ENCODE measurements at places on chromosomes 5 and 9.

GRCh38 chr9:81686614-81687520 lies 2.5 kb downstream of the TLE1 start:
- peak; percentile 13 for DNase-seq

GRCh38 chr5:173664154-173664526 lies 47.7 kb upstream of the BOD1 start:
- no peak for DNase-seq

- DNase-seq, result no peak
Observed at GRCh38 chr5:91898019-91898418, 514.9 kb upstream of the ARRDC3 start.

DNA sequence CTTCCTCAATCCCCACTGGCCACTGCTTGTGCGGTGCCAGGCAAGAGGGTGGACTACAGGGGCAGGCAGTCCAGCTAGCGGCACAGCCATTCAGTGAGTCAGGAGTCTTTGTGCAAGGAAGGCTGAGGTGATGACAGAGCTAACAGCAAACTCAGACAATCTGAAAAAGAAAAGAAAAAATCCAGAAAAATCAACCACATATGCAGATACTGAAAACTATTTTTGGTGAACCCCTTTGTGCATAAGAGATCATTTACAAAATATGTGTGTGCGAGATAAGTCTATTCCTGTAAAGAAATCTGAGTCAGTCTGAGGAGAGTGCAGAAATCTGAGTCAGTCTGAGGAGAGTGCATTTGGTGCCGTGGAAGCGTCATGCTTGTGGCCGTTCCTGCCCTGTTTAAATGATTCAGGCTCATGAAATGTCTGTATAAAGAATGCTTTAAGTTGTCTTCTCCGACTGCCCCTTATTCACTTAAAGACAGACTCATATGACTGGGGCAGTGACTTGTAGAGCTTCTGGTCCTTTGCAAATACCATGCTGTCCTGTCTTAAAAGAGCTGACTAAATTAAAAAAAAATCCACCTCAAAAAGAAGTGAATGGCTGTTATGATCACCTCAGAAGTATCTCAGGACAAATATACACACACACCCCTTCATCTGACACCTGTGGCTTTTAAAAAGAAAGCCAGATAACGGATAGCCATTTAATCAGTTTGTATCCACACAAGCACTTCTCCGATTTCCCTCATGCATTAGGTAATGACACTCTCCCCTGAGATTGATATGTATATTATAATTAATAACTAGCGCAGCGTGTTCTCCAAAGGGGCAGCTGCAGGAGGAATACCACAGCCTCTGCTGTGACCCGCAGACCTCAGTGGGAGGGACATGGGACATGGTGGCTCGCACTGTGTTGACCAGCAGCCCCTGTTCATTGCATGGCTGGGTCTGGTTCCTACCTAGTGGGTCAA lies 47.3 kb downstream of the TRIO start:
- no peak for DNase-seq

DNA sequence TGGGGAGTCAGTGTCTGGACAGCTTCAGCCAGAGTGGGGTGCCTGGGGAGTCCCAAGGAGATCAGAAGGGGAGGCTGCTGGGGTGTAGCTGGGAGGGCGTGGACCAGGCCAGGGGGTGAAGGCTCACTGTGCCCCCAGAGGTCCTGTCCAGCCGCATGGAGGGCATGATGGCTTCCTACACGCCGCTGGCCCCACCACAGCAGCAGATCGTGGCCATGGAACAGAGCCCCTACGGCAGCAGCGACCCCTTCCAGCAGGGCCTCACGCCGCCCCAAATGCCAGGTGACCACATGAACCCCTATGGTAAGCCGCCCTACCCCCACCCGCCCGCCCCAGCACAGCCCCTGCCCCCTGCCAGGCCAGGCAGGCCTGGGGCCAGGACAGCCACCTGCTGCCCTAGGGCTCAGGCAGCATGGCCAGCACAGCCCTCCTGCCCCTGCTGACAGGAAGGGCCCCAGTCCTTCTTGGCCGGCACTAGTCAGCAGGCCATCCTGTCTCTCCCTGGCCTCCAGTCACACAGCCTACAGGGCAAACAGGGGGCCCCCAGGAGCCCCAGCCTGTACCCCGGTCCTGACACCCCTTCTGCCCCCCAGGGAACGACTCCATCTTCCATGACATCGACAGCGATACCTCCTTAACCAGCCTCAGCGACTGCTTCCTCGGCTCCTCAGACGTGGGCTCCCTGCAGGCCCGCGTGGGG lies 82.1 kb downstream of the LMX1B start:
- DNase-seq, result no peak

DNA sequence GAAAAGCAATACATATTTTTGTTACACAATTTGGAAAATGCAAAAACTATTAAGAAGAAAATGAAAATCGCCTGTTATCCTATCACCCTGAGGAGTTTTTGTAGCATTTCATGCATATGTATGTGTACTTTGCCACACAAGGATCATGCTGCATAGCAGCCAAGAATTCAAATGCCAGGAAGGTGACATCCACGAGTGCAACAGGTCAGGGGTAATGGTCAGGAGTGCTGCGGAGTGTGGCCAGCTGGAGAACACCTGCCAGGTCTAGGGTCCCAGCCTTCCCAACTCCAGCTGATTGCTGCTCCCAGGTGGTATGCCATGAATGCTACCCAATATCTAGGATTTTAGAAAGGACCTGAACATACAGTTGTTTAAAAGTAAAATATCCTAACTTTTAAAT lies 617.1 kb downstream of the PRELID2 start:
- no peak for DNase-seq

- no peak for DNase-seq
Observed at GRCh38 chr9:114674076-114674797, 7.8 kb downstream of the TEX48 start.

DNA sequence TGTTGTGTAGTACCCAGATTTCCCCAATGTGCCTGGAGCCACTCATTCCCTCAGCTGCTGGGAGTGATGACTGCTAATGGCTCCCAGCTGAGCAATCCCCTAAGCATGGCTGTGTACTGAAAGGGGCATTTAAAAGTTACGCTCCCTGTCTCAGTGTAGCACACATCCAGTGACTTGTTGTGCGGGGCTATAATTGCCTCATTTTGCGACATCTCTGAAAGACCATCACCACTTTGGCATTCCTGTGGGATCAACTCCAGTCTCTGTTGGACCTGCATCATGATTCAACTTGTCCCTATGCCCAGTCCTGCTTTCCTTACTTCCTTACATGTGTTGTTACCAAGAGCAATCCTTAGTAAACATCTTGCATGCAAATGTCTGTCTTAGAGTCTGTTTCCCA lies 201.2 kb upstream of the MPDZ start:
- no peak for DNase-seq

DNA sequence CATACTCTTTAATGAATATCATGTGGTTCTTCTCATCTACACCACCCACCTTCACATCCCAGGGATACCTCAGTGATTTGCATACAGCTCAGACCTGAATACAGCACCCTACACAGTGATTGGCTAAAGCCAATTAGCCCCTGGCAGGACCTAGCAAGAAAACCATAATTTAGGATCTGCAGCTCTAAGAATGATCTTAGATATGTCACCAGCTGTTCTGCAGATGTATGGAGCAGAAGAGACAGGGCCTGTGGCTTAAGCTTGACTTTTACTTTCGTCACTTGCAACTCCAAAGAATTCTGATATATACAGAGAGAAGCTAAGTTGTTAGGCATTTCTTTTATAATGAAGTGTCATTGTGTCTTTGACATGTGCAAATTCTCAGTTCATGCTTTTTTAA lies 483.2 kb upstream of the C9orf72 start:
- no peak for DNase-seq

DNA sequence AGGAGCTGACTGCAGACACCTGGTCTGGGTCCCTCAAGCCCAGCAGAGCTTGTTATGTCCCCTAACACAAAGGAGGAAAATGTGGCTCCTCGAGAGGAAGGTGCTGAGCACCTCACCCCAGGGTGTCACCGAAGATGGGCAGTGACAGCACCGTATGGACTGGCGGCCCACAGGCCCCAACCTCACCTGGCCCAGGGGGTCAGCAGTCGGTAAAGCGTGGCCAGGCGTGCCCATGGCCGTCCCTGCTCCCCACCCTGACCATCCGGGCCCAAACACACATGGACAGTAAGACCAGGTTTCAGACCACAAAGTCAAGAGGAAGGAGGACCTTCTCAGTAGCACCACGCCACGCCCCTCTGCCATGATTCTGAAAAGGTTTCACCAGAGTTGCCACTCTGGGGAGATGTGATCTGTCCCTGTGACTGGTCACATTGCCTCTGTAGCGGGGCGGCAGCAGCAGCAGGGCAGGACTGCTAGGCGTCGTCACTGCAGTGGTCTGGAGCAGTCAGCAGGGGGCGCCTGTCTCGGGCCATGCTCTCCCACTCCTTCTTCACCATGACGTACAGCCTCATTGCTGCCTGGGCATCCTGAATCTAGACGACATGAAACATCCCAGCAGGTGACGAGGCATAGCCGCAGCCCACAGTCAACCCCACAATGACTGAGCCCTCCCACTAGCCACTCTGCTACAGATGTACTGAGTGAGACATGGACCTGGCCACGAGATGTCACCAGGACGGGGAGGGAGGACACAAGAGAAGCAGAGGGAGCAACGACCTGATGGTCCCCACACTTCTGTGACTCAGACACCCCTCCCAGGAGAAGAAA lies 11.1 kb downstream of the REXO4 start:
- peak; percentile 44 for DNase-seq

GRCh38 chr5:39209924-39210323 lies 9.4 kb downstream of the FYB1 start:
- no peak for DNase-seq

DNA sequence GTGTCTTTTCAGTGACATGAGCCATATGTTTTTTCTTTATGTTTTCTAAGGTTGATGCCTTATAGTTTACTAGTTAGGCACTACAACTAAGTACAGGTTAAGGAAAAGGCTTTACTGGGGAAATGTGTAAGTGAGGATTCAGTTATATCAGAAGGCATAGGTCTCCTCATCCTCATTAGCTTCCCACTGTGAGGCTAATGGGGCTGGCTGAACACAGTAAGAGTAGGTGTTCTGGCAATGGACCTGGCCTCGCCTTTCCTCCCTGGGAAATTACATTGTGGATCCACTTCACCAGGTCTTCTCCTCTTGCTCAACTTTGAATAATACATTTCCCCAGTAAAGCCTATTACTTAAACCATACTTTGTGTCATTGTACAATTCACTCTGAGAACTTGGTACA lies 225.5 kb downstream of the PTPRD start:
- no peak for DNase-seq

DNA sequence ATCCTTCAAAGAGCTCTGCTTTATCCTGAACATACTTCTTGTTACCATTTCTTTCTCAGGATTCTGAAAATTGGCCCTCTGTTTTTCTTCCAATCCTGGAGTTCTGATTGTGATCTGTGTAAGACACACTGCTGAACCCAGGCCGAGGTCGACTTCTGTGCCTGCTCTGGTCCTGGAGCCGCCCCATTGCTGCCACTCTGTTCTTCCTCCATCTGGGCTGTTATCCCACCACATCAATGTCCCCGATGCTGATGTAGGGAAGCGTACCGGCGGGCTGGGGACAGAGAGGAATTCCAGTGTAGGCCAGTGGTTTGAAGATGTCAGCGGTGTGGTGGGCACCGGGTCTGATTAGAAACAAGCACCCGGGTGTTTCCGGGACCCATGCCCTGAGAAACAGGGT lies 102.5 kb downstream of the LIFR start:
- no peak for DNase-seq

GRCh38 chr5:65305913-65306312 lies 175.8 kb downstream of the ADAMTS6 start:
- no peak for DNase-seq

DNA sequence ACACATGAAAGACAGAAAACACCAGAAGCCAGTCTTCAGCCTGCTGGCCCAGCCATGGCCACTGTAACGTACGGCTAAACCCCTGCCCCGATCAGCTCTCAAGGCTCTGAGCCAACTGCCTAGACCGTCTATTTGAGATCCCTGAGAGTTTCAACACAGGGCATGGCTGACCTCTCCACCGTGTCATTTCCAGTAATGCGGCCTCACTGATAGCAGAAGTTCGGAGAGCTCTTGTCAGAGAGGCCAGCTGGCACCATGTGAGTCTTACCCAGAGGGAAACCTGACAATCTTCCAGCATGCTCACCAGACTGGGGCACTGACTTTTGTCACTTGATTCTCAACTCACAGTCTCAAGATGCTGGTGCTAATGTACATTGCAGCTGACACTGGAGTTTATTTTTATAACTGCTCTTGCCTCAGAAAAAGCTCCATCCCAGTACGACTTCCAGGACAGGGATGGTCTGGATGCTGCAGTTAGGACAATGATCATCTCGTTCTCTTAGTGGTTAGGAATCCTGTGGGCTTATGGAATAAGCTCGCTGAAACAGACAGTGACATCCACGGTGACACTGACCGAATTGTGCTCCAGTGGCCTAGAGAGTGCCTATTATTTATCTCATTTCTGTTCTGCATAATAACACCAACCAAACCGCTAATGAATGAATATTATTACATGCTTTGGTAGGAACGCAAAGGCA lies 372.7 kb downstream of the ICE1 start:
- DNase-seq, result no peak

GRCh38 chr5:126938466-126938865 lies 91.9 kb downstream of the MARCHF3 start:
- DNase-seq, result no peak

DNA sequence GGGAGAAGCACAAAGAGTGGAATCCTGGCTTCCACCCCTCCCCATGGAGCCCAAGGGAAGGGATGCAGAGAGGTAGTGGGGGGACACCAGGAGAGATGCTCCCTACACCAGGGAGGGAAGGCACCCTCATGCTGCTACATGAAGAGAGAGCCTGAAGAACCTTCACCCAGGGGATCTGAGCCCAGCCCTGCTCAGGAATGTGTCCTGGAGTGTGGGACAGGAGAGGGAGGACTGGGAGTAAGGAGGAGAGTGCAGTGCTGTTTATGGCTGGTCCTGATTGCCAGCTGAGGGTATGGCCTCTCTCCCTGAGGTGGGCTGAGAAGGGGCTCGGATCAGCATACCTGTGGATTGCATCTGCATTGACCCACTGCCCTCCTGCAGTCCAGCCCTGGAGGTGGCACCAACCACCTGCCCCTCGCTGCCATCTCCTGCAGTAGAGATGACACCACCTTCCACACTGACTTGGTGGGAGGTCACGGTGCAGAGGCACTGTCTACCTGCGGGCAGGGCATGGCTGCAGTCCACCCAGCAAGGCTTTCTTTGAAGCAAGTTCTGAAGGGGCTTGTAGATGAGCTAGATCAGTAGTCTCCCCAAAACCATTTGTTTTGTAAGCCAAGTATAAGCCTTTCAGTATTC lies 114.9 kb upstream of the SLC25A48 start:
- DNase-seq, result no peak

DNA sequence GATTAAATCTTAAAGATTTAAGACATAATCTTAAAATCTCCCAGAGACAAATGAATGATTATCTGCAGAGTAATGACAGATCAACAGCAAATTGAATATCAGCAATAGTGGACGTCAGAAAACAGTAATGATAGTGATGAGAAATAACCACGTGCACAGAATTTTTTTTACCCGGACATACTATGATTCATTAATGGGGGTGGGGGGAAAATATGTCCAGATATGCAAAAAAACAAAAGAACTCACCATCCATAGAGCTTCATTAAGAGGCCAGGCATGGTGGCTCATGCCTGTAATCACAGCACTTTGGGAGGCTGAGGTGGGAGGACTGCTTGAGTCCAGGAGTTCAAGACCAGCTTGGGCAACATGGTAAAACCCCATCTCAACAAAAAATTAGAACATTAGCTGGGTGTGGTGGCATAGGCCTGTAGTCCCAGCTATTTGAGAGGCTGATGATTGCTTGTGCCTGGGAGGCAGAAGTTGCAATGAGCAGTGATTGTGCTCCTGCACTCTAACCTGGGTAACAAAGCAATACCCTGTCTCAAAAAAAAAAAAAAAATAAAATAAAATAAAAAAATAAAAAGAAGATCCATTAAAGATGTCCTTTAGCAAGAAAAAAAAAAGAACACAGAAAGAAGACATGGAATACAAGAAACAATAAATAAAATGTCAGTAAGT lies 30.9 kb upstream of the SHOC1 start:
- DNase-seq, result no peak

Data from GM12864 (cell line).